NCI-H524 (cell line): ENCODE measurements at places on chromosomes 1 and 21.

DNA sequence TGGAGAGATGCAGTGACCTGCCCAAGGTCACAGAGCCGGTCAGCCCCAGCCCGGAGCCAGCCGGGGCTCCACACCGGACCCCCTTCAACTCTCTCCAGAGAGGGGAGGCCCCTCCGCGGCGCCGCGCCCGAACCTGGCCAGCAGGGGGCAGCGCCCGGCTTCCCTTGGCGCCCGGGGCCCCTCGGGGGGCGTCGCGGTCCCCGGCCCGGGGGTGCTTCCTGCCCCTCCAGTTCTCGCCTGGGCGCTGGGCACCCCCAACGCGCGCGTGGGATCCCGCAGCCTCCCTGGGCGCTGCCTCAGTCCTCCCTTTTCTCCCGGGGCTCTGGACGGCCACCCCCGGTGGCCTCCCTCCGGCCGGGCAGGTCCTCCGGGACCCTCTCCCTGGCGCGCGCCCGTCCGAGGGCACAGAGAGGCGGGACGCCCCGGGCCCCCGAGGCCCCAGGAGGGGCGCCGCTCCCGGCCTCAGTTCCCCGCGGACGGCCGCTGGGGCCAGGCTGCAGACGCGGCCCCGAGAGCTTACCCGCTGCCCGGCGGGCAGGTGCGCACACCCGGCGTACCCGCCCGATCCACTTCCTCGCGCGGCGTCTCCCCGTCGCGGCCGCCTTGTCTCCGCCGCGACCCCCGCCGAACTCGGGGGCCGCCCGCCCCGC lies 406 bp downstream of the HTR1D start:
- DNase-seq = no peak

- peak; percentile 17 for DNase-seq
Observed at GRCh38 chr1:12619792-12620487, 1.9 kb upstream of the DHRS3 start.

DNA sequence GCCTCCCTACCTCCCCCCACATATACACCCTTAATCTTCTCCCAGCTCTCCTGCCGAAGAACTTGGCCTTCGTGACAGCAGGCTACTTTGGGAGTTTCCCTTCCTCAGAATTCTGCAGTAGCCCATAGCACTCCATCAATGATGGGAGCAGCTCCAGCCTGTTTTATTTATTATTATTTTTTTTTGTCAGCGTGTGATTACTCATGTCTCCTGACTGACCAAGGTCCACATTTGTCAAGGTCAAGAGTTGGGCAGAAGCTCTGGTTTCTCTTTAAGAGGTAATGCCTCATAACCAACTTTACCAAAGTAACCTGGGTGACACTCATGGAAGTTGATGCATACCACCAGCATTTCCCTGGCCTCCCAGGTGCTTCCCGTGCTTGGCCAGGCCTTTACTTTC lies 125.4 kb downstream of the ZZZ3 start:
- no peak for DNase-seq

GRCh38 chr1:62229468-62229867 lies 34.8 kb downstream of the L1TD1 start:
- DNase-seq = no peak

DNA sequence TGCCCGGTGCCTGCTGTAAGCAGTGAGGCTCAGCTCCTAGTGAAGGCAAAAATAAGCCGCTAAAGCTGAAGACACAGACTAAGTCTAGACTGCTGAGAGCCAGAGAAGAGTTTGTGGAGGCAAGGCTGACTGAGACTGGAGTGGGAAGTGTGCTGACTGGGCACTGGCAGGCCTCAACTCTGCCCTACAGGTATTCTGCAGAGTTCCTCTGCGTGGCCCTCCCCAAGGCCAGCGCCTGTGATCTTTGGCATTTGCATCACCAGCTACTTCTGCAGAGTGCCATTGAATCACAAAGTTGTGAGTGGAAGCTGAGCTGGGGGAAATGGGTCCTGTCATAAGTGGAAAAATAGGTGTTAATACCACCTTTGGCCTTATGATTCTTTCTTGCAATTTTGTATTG lies 905.7 kb downstream of the PLA2G4A start:
- no peak for DNase-seq

GRCh38 chr1:159208175-159208825 lies 3.6 kb downstream of the ACKR1 start:
- no peak for DNase-seq
